Activated CD4-positive, CD25-positive, alpha-beta regulatory T cell treated with anti-CD3 and anti-CD28 coated beads, Interleukin-2, amount 50 U/mL, for 16 hours (primary cell): ENCODE measurements at places on chromosomes 11 and 22.

GRCh38 chr11:13289081-13289480, 11.5 kb downstream of the BMAL1 start:
- DNase-seq: no peak

GRCh38 chr22:49349181-49349835, 478.4 kb downstream of the BRD1 start:
- DNase-seq: no peak

- DNase-seq: no peak
Observed at GRCh38 chr11:85826116-85826855, 15.3 kb upstream of the SYTL2 start.

- no peak for DNase-seq
Observed at GRCh38 chr11:45993531-45994001, 71.1 kb downstream of the LARGE2 start.

DNA sequence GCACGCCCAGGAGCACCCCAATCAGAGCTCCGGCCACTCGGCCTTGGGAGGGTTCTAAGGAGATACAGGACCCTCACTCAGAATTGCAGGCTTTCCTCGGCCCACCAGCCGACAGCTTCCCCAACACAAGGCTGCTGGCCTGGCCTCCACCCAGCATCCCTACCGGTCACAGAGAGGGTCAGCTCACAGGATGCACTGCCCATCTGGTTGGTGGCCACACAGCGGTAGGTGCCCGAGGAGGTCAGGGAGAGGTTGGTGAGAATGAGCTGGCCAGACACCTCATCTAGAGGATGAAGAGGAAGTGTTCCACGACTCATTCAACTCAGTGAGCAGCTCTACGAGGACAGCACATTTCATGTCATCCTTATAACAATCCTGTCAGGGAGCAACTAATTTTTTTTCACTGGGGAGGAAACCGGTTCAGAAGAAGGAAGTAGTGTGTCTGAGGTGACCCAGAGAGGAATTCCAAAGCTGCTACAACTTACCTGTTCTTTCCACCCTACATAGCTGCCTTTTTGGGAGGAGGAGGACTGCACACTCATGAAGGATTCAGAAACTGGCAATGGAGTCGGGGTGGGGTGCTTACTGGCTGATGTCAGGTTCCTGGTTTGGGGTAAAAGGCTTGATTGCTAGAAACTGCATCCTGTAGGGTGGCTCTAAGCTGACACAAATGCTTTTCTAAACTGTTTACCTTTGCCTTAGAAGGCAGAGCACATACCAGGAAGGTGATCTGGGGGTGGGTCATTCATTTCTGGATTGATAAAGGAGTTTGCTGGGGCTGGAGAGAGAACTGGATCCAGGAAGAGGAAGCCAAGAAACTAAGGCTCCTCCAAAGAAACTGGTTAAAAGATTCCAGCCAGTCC, 3.3 kb downstream of the VSIG2 start:
- no peak for DNase-seq

DNA sequence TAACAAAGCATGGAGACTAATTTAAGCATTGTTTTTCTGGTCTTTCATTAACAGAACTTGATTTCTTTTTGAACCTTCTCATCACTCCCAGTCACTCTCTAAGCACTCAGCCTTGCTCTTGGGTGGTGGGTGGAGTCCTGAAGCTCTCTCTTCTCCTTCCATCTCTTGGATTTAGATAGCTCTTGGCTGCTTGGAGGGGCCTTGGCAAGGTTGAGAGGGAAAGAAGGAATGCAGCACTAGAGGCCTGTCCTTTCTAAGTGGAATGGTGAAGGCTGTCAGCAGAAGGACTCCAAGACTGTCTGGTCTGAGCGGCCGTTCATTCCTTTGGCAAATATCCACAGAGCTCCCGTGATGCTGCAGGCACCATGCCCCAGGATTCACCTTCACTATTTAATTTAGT, 168.6 kb upstream of the E2F8 start:
- no peak for DNase-seq

GRCh38 chr22:49620666-49621065, 207.0 kb downstream of the BRD1 start:
- no peak for DNase-seq

GRCh38 chr11:57356268-57356667, 18.1 kb downstream of the P2RX3 start:
- no peak for DNase-seq

DNA sequence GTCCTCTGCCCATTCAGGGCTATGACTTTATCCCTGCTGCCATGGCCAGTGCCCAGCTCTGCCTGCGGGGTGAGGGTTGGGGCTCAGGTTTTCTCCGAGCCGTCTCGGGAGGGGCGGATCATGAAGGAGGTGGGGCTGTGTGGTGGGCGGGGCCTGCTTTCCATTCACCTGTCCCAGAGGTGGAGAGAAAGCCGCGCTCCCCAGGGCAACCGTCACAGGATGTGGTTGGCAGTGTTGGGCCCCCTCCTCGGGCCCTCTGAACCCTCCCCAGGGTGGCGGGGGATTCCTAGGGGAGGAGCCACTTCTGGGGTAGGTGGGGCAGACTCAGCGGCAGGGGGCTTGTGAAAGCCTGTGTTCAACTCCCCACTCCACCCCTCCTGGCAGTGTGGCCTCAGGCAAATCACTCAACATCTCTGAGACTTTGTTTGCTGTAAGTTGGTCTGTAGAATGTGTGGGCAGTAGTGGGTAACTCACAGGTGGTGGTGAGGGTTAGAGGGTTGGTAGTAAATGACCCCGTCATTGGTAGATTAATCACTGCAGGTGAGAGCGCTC, 50.3 kb downstream of the CD6 start:
- peak; percentile 73 for DNase-seq

- DNase-seq: no peak
Observed at GRCh38 chr11:7501894-7502293, 11.9 kb upstream of the PPFIBP2 start.

- no peak for DNase-seq
Observed at GRCh38 chr11:69157156-69157821, 1.6 kb downstream of the SMIM38 start.

- DNase-seq: no peak
Observed at GRCh38 chr11:20114588-20114987, 45.7 kb downstream of the DBX1 start.

GRCh38 chr11:61545341-61545740, 35.5 kb downstream of the SYT7 start:
- no peak for DNase-seq

DNA sequence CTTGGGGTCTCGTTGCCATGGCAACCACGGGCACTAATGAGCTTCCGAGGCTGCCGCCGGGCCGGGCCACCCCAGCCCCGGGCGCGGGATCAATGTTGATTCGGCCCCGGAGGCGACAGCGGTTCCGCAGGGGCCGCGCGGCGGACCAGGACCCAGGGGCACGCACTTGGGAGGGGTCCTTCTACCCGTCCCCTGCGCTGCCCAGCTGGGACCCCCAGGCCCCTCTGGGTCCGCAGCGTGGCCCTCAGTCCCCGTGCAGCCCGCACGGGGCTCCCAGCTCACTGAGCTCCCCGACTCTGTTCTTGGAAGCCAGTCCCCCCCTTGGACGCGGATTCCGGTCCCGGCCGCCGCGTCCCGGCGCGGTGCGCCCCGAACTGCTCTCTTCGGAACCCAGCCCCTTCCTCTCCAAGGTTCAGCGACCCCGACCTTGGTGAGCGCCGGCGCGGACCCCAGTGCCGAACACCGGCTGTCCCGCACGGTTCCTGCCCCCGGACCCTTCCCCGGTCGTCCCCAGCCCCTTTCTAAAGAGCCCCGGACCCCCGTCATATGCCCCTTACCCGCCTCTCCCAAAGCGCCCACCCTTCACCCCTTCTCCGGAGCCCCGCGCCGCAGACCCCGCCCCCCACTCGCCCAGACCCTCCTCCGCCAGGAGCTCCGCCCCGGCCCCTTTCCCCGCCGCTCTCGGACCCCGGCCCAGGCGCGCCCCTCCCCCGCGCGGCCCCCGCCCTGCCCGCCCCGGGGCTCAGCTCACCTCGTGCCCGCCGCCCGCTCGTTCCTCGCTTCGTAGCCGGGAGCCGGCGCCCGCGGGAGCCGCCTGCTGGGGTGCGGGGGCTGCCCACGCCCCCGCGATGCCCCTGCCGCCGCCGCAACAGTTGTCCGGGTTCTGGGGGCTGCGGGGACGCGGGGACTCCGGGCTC, 18.3 kb upstream of the SHISAL1 start:
- no peak for DNase-seq

DNA sequence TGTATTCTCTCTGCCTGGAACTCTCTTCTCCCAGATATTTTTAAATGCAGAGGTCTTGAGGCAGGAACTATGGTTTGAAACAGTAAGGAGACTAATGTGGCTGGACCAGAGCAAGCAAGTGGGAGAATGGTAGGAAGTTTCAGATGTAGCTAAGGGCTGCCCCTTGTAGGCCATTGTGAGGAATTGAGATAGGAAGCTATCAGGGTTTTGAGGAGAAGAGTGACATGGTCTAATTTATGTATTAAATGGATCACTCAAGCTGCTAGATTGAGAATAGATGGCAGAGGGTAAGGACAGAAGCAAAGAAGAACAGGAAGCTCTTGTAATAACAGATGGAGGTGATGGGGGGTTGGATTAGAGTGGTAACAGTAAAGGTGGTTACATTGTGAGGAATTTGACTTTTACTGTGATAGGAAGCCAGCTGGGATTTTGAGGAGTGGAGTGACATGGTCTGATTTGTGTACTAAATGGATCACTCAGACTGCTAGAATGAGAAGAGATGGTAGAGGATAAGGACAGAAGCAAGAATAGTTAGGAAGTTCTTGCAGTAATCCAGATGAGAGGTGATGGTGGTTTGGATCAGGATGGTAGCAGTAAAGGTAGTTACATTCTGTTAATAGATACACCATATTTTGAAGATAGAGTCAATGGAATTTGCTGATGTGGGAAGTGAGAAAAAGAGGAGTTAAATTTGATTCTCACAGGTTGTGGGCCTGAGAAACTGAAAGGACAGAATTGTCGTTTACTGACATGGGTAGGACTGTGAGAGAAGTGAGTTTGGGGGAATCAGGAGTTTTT, 63.0 kb downstream of the HIPK3 start:
- DNase-seq: no peak

- DNase-seq: no peak
Observed at GRCh38 chr22:31179345-31179744, 19.4 kb downstream of the RNF185 start.

GRCh38 chr11:88555829-88556202, 218.3 kb upstream of the CTSC start:
- no peak for DNase-seq

- no peak for DNase-seq
Observed at GRCh38 chr22:22720201-22720723, 75.8 kb downstream of the GGTLC2 start.

- DNase-seq: no peak
Observed at GRCh38 chr22:19234126-19234896, 55.8 kb upstream of the SLC25A1 start.

DNA sequence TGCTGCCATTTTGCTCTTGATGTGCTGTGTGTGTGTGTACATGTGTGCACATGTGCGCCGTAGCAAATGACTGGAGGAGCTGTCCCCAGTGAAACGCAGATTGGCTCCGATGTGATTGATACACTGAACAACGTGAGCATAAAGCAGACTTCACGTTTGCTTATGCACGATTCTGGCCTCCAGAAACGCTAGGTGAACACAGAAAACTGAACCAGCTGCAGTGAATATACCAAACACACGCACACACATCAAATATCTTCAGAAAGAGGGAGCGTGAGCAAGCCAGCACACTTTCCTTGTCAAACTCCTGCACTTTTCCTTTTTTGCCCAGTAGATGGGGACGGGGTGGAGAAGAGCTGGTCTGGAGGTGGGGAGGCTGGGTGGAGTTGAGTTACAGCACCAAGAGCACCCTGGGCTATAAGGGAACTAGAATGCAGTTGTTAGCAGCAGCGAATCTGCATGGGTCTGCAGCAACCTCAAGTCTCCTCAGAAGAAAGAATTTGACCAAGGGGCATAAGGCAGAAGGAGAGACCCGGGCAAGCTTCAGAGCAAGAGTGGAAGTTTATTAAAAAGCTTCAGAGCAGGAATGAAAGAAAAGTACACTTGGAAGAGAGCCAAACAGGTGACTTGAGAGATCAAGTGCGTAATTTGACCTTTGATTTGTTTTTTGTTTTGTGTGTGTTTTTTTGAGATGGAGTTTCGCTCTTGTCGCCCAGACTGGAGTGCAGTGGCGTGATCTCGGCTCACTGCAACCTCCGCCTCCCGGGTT, 77.8 kb upstream of the CADM1 start:
- no peak for DNase-seq

- DNase-seq: no peak
Observed at GRCh38 chr11:62450543-62451240, 31.9 kb downstream of the SCGB1A1 start.

DNA sequence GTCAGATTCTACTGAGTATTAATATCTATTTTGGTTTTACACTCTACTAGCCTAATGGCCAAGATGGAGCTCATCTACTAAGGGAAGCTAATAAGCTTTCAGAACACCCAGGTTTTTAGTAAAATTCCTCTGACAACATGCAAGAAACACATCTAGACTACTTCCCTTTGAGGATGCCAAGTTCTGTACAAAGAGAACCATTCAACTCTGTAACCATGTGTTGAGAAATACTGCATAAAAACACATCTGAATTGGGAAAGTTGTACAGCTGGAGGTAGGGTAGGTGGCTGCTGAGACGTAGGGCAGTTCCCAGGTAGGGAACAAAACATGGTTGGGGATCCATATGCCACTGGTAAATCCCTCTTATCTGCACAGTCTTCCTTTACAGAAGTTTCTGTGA, 66.2 kb downstream of the SC5D start:
- no peak for DNase-seq

- DNase-seq: no peak
Observed at GRCh38 chr11:74639533-74639932, 47.2 kb downstream of the POLD3 start.

DNA sequence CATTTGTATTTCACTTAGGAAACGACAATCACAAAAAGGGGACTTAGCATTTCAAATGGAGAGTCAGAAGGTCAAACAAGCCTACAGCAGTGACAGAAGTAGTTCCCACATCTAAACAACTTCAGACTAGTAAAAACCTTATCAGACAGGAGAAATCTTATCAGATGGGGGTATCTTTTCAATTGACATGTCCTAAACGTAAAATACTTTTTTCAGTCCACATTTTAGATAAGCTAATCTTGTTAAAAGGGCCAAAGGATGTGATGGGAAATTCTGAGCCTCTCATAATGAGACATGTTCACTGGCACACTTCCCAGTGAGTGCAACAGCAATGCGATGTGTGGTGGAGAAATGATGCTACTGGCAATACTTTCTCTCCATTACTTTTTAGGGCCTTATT, 2.4 kb downstream of the MAPK1 start:
- no peak for DNase-seq

DNA sequence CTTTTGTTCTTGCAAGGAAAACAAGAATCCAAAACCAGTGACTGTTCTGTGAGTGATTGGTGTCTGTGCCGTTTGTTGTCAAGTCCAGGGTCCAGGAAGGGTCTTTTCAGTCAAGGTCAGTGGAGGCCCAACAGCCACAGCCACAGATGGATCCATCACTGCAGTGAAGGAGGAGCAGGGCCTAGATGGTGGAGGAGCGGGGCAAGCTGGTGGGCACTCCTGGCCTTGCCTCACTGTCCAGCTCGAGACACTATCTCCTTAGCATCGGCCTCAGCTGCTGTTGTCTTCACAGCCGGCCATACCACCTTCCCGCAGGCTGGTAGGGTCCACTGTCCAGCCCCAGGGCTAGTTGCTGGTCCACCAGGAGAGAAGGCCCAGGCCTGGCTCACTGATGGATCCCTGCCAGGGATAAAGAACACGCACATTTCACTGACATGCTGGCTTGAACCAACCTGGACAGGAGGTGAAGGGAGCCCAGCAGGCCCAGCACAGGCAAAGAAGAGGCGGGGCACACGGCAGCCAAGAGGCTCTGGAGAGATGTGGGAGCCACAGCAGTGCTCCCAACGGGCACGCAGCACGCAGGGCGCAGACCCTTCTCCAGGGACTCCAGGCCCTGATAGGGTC, 15.2 kb downstream of the POLR3H start:
- DNase-seq: no peak
